ENCODE measurements at places on chromosomes 16 and 17.
A peak's percentile ranks its signal among the peaks of the same experiment; 100 is the strongest.

DNA sequence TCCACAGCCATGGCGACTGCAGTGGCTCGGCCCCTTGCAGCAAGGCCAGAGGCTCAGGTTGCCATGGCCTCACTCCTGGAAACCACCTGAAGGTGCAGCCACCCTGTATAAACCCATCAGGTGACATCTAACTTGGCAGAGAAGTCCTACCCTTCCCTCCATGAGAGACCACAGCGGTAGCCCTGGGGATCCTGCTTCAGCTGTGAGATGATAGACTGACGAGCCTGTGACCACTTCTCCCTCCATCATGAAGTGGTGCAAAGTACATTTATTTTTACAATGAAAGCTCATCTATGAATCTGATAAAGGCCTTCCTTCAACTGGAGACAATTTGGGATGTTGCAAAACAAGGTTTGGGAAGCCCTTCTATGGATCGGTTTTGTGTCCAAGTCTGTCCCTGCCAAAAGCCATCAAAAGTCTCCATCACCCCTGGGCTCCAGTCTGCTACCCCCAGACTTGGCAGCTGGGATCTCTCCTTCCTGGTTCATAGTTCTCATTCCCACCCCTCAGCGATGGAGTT, 1.8 kb downstream of the ZACN start:
- no peak for DNase-seq

- DNase-seq = no peak
Measured at GRCh38 chr16:46731691-46732555, 16.2 kb downstream of the MYLK3 start.

GRCh38 chr16:57089406-57089805, 3.0 kb upstream of the CPNE2 start:
- no peak for DNase-seq

DNA sequence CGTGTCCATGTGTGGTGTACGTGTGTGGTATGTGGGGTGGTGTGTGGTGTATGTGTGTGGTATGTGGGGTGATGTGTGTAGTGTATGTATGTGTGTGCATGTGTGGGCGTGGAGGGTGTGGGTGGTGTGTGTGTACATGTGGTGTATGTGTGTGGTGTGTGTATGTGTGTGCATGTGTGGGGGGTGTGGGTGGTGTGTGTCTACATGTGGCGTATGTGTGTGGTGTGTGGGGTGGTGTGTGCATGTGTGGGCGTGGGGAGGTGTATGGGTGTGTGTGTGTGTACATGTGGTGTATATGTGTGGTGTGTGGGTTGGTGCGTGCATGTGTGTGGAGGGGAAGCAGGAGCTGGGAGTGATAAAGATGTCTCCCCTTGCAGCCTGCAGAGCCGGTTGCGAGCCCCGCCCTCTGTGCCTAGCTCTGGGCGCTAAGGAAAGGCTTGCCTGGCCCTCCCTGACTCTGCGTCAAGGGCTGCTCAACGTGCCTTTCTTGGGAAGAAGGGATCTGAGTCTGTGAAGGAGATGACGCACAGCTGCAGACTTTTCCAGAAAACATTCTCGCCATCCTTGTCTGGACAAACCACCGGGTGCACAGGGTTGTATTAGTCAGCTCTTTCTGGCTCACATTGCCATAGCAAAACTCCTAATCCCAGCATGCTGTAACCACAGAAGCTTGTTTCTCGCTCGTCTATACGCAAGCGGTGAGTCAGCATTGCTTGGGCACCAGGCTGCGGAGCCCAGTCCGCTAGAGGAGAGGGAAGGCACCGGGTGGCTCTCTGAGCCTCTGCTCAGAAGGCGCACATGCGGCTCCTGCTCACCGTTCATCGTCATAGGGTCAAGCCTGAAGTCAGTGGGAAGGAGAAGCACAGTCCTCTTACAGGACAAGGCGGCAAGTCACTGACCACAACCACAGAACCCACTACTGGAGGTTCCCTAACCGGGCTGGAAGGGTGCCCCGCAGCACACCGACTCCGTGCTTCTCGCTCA, 2.0 kb upstream of the CD300H start:
- peak; percentile 49 for DNase-seq

DNA sequence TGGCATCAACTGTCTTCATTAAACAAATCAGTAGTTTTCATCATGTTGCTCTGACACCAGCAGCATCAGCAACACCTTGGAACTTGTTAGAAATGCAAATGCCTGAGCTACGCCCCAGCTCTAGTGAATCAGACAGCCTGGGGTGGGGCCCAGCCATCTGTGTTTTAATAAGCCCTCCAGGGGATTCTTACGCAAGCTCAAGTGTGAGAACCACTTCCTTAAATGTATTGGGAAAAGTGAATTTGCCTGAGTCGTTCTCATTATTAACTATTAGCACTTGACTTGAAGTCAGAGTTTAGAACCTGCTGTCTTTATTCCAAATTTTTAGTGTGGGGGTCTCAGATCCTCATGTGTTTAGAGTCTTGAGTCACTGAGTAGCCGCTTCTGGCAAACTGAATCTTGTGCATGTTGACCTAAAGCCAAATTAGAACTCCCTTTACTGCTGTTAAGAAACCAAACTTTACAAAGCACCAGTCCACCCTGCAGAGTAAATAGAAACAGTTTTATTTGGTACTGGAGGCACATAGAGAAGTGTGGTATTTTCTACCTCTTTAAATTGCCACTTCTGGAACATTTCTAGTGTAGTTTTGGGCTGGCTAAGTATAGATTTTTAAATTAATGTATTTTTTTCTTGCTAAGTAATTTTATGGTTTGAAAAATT, 137.4 kb upstream of the COX10 start:
- peak; percentile 4 for DNase-seq

DNA sequence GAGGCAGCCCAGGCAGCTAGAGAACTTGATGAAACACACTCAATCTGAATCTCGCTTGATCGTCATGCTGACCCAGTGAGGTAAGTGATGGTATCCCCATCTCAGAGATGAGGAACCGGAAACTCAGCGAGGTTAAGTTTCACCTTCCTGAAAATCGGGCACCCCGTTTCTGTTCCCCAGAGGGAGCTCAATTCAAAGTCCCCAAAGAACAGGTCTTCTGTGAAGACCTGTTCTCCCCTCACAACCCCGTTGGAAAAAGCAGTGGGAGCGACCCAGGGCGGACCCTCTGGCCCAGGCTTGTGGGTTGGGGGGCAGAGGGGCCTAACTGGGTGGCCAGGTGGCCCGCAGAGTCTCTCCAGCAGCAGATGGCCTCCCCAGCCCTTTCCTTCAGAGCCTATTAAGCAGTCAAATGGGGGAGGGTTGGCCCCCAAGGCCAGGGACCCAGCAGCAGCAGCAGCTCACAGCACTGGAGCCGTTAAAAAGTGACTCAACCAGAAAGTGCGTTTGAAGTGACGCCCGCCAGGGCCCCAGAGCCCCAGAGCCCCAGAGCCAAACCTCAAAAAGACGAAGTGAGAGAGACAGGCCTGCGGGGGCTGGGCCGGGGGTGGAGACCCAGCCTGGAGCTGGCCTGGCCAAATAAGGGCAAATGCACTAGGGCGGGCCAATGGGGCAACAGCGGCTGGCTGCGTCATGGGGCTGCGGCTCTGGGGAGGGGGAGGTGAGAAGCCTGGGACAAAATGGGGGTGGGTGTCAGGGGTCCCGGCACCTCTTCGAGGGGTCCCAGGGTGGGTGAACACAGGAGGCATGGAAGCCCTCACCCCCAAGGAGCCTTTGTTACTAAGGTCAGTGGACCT, 9.2 kb upstream of the TSPOAP1 start:
- DNase-seq = peak; percentile 94

GRCh38 chr17:34182036-34182803, 72.9 kb upstream of the CCL2 start:
- no peak for DNase-seq

- DNase-seq = no peak
Measured at GRCh38 chr17:76548378-76549214, 8.8 kb downstream of the PRCD start.

DNA sequence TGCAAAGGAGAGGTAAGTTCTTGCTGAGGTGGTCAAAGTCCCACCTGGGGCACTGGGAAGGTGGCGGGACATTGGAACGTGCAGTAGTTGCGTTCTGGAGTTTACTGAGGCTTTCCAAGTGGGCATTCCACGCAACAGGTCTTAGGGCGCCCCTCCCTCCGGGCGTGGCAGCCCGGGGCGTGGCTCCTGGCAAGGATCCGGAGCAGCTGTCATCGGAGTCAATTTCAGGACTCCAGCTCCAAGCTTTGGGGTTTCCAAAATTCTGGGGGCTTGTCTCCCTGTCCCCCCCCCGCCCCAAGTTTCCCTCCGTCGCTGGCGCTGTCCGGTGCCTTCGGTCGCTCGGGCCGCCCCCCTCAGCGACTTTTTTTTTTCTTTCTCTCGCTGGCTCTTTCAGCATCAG, 43.1 kb upstream of the AMZ2 start:
- DNase-seq = no peak

DNA sequence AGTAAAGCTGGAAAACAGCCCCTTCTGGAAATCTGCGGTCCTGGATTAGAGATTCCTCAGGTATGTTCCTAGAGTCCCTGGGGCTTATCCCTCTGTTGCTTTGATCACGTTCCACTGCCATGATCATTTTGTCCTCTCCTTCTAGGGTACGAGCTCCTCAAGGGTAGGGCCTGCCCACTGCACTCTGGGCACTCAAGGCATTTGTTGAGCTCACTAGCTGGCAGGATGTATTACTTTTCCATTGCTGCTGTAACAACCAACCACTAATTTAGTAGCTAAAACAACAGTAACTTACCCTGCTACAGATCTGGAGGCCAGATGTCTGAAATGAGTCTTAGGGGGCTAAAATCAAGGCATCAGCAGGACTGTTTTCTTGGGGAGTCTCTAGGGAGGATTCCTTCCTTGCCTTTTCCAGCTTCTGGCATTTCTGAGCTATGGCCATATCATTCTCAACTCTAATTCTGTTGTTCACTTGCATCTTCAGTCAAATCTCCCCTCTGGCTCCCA, 65.7 kb downstream of the ARSG start:
- no peak for DNase-seq

GRCh38 chr16:86427433-86427851, 82.9 kb upstream of the FOXF1 start:
- no peak for DNase-seq

DNA sequence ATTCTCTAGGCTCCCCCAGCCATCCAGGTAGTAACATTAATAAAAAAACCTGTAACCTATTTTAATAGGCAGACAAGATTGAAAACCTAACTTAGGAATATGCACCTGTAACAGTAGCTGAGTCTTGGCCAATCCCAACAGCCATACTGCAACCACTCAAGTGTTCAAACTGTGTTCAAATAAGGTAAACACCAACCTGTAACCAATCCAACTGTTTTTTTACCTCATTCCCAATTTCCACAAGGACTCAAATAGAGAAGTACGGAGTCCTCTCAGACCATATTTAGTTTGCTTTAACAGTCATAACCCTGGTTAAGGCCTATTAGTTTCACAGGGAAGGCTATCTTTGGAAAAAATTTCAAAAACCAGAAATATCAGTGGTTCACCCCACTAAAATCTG, 40.4 kb upstream of the NOS2 start:
- no peak for DNase-seq

- peak; percentile 85 for DNase-seq
Measured at GRCh38 chr17:8965394-8966168, at the start of gene PIK3R5. Gene PIK3R5, minus strand, starts transcription at chr17:8965707. Its CDS starts 54,213 bp downstream, at chr17:8911494.

DNA sequence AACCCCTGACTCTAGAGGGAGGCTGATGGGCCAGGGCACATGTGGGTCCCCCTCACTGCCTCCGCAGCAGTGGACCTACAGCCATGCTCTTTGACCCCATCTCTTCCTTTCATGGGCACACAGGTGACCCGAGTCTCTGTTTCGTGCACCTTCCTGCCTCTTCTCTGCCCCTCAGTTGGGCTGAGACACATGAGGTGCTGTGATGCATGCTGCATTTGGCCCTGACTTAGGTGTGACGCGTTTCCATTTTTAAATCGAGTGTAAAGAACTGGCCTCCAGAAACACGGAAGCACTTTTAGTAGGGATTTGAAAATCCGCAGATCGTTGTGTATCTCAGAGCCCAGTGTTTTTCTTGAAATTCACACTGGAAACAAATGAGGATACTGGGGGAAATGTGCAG, 24.6 kb downstream of the C16orf90 start:
- DNase-seq = no peak

GRCh38 chr16:10780628-10781027, 37.0 kb downstream of the NUBP1 start:
- no peak for DNase-seq

DNA sequence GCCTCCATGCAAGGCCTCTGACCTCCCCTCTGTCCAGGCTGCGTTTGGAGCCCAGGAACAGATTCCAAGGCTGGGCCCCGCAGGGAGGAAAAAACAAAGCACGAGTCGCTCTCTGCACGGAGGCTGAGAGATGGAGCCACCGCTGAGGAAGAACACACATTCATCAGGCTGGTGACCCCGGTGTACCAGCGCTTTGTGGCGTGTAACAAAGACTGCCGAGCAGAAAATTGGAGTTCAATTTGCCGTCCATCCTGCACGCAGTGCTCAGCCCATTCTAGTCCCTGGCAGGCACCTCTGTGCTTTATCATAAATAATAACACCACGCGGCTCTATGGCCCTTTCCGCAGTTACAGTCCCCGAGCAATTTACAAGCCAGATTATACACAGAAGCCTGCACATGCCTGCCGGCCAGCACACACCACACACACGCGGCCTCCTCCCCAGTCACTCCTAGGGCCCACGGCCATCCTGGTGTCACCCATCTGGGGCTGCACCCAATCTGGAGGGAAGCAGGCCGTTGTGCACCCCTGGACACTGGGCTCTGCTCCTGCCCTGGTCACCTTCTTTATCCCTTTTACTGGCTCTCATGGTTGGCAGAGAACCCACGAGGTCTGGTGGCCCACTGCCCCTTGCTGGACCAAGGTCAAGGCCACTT, 124.4 kb downstream of the SDK2 start:
- DNase-seq = no peak

DNA sequence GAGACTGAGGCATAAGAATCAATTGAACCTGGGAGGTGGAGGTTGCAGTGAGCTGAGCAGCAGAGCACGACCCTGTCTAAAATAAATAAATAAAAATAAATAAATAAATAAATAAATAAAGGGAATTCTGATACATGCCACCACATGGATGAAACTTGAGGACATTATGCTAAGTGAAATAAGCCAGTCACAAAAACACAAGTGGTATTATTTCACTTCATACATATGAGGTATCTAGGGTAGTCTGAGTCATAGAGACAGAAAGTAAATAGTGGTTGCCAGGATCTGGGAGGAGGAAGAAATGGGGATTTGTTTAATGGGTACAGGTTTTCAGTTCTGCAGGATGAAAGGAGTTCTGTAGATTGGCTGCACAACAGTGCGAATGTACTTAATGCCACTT, 16.3 kb downstream of the PIPOX start:
- no peak for DNase-seq

- no peak for DNase-seq
Measured at GRCh38 chr16:81293909-81294802, 20.6 kb upstream of the GAN start.

DNA sequence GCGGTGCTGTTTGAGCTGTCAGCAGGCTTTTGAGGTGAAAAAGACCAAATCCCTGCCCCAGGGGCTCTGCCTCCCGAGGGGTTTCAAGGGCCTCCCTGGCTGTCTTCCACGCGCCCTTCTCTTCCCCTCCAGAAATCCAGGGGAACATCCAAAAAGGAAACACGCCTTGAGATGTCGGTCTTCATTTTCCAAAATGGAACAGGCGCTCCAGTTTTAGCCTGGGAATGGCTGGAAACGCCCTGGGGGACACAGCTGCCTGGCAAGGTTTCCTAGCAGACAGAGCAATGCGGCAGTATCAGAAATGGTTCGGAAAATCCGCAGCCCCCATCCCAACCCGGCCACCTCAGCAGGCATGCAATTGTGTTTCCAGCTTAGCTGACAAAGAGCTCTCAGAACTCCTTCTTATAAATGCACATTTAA, 16.6 kb upstream of the LITAF start:
- no peak for DNase-seq
